ENCODE measurements at places on chromosomes 12 and 14.

GRCh38 chr12:32051511-32052211 lies 55.0 kb upstream of the BICD1 start:
- peak; percentile 52 for DNase-seq

DNA sequence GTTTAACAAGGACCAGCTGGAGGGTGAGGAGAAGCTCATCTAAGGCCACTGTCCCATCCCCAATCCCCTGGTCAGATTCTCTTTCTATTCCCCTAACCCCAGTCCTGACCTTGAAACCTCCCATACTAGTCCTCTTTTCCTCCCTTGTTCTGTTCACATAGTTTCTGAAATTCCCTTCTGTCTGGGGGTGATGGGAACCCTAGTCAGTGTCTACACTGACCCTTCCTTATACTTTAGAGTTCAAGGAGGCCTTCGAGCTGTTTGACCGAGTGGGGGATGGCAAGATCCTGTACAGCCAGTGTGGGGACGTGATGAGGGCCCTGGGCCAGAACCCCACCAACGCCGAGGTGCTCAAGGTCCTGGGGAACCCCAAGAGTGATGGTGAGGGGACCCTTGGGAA lies 2.4 kb downstream of the MYL6B start:
- no peak for DNase-seq

GRCh38 chr12:57235017-57235727 lies 5.7 kb downstream of the SHMT2 start:
- no peak for DNase-seq

- no peak for DNase-seq
Observed at GRCh38 chr12:67434671-67435370, 165.7 kb downstream of the CAND1 start.

GRCh38 chr12:115225845-115226244 lies 541.9 kb upstream of the TBX3 start:
- no peak for DNase-seq

DNA sequence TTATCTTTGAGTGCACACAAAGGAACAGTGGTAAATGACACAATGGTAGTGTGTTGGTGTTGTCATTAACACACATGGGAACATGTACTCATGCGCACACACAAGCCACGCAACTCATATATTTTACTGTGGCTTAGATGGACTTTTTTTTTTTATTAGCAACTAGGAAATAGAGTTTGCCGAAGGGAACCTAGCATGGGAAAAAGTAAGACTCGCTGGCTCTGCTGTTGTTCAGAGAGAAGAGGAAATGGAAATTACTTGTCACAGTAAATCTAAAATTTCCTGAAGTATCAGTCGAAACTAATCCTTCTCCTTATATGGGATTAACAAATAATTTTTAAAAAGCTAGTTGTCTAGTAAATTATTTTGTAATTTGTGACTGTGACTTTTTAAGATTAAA lies 33.7 kb upstream of the IL22 start:
- DNase-seq, result no peak

GRCh38 chr12:109475121-109475520 lies 2.0 kb downstream of the KCTD10 start:
- DNase-seq, result no peak

- DNase-seq, result no peak
Observed at GRCh38 chr12:88419794-88420193, 160.5 kb downstream of the KITLG start.

DNA sequence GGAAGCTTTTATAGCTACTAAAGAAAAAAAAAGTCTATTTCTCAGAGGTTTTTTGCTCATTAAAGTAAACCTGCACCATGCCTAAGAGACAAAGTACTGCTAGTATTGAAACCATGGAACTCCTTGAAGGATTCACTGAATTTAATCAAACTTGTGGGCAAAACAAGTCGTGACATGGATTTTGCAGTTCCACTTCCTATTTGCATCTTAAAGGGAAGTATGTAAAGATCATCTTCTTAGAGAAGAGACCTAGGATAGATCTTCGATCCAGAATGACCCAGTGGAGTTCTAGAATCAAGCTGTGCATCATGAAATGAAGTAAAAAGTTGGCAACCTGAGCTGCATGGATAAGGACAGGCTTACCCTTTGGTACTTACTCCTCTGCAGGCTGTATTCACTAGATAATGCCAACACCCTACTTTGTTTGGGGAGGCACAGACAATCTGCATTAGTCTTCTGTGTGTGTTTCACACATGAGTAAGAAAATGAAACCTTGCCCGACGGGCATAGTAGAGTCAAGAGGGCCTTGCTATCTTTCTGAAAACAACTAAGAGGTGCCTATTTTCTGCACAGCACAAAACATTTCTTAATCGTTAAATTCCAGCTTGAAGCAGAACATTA lies 1.9 kb downstream of the GNG2 start:
- peak; percentile 62 for DNase-seq

DNA sequence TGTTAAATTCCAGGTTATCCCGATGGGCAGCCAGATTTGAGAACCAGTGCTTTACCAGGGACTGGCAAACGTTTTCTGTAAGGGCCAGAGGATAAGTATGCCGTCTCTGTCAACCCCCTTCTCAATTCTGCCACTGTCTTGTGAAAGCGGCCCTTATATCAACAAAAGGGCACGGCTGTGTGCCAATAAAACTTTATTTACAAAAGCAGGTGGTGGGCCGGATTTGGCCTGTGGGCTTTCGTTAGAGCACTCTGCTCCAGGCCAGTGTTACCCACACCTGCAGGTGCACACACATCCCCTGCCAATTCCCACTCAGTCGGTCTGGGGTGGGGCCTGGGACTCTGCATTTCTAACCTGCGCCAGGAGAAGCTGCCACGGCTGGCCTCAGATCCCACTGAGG lies 111.2 kb downstream of the RFLNA start:
- no peak for DNase-seq

GRCh38 chr12:43044241-43044640 lies 454.7 kb upstream of the PRICKLE1 start:
- DNase-seq, result no peak

DNA sequence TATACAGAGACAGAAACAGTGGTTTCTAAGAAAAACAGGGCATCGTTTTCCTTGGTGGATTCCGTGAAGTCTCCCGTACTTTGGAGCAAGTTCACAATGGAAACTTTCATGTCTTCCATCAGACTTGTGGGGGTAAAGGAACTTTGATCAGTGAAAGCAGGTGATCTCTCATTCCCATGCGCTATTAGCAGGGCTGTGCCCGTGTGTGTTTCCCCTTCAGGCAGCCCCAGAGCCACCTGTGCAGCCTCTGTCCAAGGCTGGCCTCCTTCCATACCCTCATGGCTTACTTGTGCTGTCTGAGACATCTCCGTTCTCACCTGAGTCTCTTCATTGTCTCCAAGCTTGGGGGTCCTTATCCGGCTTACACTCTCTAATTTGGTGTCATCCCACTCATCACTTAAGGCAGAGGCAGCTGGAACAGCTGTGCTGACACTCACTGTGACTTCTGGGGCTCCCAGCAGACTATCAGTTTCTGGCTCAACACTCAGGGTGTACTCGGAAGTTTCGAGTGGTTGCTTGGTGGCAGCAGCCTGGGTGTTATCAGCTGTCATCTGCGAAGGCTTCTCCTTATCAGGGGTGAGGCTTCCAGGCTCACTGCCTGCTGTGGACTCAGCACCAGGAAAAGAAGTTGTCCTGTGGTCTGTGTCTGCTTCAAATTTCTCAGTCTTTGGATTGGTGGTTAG lies 13.8 kb downstream of the ARMH4 start:
- DNase-seq, result peak; percentile 69

- DNase-seq, result no peak
Observed at GRCh38 chr12:81350309-81350708, 272.4 kb downstream of the ACSS3 start.

GRCh38 chr12:63308671-63309070 lies 157.7 kb upstream of the AVPR1A start:
- DNase-seq, result no peak

DNA sequence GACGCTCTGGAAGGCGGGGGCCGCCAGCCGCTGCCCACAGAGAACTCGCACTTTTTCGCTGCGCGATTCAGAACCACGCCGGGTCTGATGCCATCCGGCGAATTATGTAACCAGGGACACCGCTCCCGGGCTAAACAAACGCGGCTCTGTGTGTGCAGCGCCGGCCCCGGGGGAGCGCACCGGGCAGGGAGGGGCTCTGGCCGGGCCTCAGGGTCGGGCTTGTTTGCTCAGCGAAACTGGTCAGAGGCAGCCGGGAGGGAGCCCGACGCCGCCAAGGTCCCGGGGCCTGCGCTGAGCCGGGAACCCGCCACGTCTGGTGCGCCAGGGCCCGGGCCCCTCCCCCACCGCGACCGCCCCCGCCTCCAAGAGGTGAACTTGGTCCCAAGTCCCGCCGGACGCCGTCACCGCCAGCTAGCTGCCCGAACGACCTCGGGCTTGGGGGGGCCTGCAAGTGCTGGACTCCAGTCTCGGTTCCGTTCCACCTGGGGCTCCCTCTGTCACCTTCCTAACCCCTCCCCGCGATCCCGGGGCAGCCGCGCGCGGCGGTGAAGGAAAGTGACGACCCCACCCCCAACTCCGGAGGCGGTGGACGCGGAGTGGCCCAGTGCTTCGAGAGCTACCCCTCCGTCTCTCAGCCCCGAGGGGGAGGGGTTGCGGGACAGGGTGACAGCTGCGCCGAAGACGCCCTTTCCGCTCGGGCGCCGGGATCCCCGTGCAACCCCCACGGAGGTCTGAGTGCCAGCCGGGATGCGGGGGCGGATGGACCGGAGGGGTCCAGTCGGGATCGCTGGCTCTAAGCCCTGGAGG lies 848 bp downstream of the CTDSP2 start:
- DNase-seq, result peak; percentile 26

- DNase-seq, result no peak
Observed at GRCh38 chr12:2251526-2252209, 198.9 kb downstream of the CACNA1C start.

GRCh38 chr12:106815741-106816140 lies 41.3 kb downstream of the RIC8B start:
- no peak for DNase-seq

GRCh38 chr12:2248901-2249381 lies 196.2 kb downstream of the CACNA1C start:
- DNase-seq, result no peak

GRCh38 chr12:47730341-47730744 lies 5.1 kb upstream of the ENDOU start:
- DNase-seq, result no peak

- DNase-seq, result no peak
Observed at GRCh38 chr12:121428883-121429282, 29.0 kb downstream of the RNF34 start.

- peak; percentile 46 for DNase-seq
Observed at GRCh38 chr12:71639341-71639760, 24.3 kb downstream of the ZFC3H1 start.

DNA sequence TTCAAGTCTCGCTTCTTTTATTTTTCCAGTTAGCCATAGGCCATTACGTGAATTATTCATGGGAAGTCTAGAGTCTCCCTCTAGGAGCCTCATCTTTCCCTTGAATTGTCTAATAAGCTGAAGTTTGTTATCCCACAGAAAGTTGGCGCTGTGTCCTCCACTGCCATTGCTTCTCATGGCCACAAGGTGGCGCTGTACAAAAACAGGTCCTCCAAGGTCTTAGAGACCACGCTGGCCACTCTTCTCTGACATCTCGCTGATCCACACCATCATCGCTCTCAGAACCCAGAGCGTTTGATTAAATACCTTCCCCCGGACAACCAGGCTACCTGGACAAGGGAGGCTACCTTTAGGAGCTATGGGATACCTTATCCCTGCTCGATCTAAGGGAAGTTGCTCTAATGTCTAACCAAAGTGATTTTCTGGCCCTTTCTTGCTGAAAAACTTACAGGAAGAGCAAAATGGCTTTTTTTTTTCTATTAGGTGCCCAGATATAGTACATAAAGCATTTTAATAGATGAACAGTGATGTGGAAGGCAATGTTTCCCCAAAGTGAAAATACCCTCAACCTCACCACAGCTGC lies 110.0 kb downstream of the CCDC60 start:
- peak; percentile 75 for DNase-seq

DNA sequence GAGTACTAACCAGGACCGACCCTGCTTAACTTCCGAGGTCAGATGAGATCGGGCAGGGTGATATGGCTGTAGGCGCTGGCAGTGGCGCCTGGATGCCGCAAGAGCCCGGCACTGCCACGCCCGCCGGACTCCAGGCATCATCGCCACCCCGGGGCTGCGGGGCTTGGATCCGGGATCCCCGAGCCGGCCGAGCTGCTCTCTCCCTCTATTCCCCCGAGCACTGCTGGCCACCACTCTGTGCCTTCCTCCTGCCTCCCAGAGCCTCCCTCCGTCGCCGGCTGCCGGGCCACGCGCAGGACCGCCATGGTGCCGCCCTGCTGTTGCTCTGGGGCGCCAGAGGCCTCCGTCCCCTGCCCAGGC lies 153.2 kb upstream of the ALG10B start:
- no peak for DNase-seq

DNA sequence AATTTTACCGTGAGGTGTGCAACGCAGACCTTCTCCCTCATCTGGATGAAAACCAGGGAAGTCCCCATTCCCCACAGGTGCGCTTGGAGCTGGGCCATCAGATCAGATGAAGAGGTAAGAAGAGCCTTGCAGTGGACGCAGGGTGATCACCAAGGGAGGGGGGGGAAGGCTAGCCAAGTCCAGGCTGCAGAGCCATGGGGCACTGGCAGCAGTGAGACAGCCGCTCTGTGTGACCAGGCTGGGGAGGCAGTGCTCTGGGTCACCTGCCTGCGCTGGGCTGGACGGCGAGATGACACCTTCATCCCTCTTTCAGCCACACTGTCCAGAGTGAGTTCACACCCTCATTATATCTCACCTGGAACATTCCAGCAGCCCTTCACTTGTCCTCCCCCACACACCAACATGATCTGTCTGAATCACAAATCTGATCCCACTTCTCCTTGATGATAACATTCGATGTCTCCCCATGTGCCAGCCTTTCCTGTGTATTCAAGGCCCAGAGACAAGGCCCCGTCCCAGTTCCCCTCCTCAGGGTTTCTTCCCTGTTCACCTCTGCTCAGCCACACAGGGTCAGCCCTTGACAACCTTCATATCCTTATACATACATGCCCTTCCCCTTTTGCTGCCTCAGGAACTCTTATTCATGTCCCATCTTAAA lies 65.9 kb upstream of the VASH1 start:
- DNase-seq, result no peak

DNA sequence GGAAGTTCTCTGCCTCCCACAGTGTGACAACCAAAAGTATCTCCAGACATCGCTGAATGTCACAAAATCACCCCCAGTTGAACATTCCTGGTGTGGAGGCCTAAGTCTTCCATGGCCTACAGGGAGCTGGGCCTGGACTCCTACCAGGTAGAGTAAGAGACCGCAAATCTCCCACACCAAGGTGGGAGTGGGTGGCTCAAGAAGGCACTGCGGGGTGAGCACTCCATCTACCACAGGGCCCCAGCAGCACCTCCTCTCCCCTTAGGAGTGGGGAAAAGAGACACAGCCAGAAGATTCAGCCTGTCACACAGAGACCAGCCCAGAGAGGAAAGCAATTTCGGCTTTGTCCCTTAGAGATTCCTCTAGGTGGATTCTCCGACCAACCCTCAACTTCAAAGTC lies 25.5 kb downstream of the LRTM2 start:
- DNase-seq, result no peak

- no peak for DNase-seq
Observed at GRCh38 chr12:13074396-13075117, 28.9 kb downstream of the GSG1 start.

- DNase-seq, result no peak
Observed at GRCh38 chr12:12128670-12129069, 57.9 kb downstream of the BCL2L14 start.

- no peak for DNase-seq
Observed at GRCh38 chr12:128798571-128799341, 25.0 kb downstream of the SLC15A4 start.

GRCh38 chr12:96948782-96949181 lies 41.7 kb downstream of the NEDD1 start:
- DNase-seq, result no peak

GRCh38 chr12:25455696-25456095 lies 97.4 kb downstream of the LMNTD1 start:
- DNase-seq, result no peak

Measured in hematopoietic multipotent progenitor cell treated with erythropoietin and hydrocortisone succinate and interleukin-3 and kit ligand, for 17 days (in vitro differentiated cells).